GM12878 (cell line): ENCODE measurements at places on chromosomes 5 and 9. TPM values are rescaled to one million over a fixed set of nuclear protein-coding genes. Genes with fewer than 3 reads are reported as not detected.

TEK gene
- total RNA-seq: 0.08 TPM in 1 of 2 replicates, not detected in the other

- no peak for DNase-seq
These were observed at the start of gene NXNL2 for GRCh38 chr9:88534456-88535225. Gene NXNL2, plus strand, starts transcription at chr9:88535178. Its CDS starts 257 bp downstream, at chr9:88535435.

DNA sequence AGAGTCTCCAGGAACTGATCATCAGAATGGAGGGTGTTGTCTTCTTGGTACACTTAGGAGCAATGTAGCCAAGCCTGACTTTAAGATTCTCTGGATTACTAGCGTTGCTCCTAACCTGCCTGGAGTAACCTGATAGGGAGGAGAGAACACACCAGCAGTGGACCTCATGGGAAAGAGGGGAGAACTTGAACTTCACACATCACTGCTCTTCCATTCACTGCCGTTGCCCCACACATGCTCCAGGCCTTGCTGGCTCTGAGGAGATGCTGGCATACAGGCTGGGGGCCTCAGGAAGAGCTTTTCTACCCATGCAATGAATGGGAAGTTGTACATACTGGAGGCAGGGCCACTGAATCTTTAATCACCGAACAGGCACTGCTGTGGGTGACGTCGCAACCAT is 60.3 kb upstream of the ADAMTS16 start:
- no peak for DNase-seq

DNA sequence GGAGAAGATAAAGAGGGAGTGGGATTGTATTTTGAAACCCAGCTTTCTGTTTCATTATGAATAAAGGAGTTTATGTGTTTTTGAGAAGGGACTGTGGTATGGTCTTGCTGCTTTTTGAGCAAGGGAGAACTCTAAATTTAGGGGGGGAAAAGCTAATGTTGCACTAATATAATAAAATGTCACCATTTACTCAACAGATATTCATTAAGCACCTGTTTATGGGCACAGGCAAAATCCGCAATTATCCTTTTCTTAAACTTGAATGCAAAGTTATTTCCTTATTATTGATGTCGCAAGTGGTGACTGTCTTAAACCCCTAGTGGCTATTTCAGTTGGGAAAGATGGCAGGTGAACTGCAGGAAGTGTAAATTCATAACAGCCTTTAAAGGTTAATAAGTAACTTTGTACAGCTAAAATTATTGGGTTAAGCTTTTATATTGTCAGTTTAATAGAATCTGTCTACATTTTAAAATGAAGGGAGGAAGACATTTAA is 1.5 kb downstream of the CDC42SE2 start:
- DNase-seq: no peak

DNA sequence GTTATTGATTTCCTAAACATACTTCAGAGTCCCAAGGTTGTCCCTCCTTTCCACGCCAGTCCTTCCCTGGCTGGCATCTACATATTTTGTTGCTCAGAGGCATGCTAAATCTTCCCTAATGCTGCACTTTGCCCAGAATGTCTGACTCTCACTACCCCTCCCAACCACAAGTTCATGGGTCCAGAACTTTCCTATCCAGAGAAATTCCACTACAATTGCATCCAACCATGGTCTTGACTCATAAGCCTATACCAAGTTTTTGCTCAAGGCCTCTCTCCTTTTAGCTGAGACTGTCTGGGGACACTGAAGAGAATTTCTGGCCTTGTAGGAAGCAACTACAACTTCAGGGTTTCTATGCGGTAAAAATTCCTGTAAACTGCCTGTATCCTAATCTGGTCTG is 206.3 kb downstream of the BNC2 start:
- DNase-seq: no peak

DNA sequence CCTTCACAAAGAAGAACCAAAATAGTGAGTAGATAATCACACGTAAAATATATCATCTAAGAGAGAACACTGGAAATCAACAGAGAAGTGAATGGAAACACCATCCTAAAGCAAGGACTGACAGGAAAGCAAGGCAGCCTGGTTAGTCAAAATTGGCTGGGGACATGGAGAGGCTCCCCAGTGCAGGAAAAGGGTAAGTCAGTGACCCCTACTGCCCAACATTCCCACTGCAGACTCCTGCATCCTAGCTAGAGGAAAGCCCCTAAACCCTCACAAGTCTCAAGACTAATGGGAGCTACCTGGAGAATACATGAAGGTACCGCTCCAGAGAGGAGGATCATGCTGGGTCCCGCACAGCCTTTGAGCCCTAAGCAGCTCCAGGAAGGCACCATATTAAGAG is 60.1 kb downstream of the ZDHHC21 start:
- DNase-seq: no peak

DNA sequence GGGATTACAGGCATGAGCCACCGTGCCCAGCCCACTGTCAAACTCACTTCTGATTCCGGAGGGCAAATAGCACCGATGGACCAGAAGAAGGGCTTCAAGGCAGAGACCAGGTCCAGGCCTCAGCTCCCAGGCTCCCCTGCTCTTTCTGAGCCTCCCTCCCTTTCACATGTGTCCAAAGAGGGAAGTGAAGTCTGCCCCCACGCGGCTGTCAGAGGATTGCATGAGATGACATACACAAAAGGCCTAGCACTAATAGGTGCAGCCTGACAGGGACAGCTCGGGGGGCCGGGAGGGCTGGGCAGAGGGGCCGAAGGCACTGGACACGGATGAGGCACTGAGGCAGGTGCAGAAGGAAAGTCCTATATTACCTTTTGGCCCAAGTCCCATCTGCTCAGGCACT is 16.1 kb downstream of the FBP1 start:
- DNase-seq: no peak

HMGCS1 gene
- total RNA-seq: 131 and 142 TPM in 2 replicates

DNA sequence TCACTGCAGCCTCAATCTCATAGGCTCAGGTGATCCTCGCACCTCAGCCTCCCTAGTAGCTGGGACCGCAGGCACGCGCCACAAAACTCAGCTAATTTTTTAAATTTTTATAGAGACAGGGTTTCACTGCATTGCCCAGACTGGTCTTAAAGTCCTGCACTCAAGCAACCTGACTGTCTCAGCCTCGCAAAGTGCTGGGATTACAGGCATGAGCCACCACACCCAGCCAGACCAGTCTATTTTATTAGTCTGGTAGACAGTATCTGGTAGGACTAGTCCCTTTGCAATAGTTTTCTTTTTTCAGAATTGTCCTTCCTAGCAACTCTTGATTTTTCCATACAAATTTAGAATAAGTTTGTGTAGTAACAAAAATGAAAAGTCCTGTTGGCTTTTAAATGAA is 14.1 kb upstream of the GPR150 start:
- DNase-seq: no peak

PCDHGA11 gene
- 3.4 TPM in 2 replicates for total RNA-seq

DNA sequence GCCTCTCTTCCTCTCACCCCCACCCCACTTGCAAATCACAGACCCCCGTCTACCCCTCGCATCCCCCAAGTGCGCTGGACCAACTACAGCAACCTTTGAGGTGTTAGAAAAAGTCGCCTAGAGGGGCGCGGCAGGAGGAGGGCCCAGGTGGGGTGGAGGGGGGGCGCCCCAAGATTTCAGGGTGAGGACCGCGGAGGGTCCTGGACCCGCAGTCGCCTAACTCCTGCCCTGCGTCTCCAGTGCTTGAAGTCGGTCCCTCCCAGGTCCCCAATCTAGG is 379 bp upstream of the EGFLAM start:
- DNase-seq: no peak

DNA sequence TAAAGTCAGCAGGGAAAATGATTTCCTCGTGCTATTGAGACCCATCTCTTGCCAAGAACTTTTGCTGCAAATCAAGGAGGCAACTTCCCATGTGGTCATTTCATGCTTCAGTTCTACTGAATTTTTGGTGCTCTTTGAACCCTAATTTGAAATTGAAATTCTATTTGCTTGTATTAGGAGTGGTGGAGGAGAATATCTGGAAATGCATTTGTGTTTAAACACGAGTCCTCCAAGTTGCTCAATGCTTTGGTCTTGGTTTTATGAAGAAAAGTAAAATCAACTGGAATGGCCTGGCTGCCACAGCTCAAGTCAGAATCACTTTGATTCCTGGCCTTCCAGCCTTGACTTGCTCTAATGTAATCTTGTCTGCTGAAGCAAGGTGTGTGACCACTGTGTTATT is 613.2 kb downstream of the TLE1 start:
- DNase-seq: no peak

DNA sequence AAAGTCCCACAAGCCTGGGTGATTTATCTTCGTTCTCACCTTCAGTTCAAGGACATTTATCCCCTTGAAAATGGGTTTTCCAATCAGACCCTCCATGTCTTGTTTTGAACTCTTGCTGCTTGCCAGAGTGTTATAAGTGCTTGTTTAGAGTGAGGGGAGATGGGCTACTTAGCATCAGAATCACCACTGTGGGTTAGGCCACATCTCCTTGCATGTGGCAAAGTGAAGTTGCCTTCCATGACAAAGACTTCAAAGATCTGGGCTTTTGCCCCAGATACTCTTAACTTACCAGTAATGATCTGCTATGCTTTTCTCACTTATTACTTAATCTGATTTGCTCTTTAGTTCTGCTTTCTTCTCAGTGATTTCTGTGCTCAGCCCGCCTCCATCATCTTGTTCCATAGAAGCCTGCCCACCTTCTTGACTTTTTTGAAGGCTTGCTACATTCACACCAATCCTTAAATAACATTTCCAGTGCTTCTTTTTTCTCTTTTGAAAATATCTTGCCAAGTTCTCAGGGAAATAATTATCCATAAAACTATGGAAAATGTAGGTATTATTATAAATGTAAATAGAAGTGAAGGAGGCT is 39.0 kb downstream of the GPR21 start:
- DNase-seq: no peak

GRCh38 chr9:935348-935965 is 41.0 kb upstream of the DMRT3 start:
- no peak for DNase-seq

GRCh38 chr9:27529316-27530278 is at the start of gene MOB3B:
Gene MOB3B, minus strand, starts transcription at chr9:27529814. Its CDS starts 74,264 bp downstream, at chr9:27455550.
- DNase-seq: no peak

CD72 gene
- 8.9 and 9.0 TPM in 2 replicates for total RNA-seq

DNA sequence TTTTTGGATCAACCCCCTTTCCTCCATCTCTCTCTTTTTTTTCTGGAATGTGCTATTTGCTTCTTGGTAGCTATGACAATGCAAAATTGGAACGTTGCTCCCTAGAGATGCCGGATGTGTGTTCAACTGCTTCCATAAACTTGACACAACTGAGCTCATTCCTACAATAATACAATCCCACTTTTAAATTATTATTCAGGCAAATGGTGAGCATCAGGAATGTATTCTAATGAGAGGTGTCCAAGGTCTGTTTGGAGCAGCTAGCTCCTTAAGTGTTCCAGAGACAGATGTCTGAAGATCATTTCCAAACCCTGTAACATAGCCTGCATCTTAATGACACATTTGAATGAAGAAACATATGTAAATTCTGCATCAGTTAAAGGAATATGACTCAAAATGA is 518.4 kb downstream of the TAF11L14 start:
- DNase-seq: no peak

DNA sequence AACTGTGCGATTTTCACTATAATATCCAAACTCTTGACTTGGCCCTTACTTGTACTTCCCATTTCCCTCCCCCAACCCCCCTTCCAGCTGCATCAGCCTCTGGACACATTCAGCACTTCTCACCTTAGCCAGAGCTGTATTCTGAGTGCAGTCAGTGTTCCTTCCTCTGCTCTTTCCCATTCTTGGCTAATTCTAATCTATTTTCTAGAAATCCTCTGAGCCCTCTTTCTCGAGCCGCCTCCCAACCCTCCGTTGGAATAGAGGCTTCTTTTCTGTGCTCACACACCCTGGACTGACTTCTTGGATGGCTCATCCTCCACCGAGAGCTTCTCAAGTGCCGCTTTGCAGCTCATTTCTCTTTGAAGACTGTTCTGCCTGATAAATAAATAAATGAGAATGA is 188.8 kb downstream of the NTRK2 start:
- no peak for DNase-seq

- no peak for DNase-seq
These were observed 275.7 kb downstream of the CSNK1G3 start for GRCh38 chr5:123787635-123788034.

GRCh38 chr5:36904677-36905076 is 28.1 kb downstream of the NIPBL start:
- DNase-seq: no peak

DNA sequence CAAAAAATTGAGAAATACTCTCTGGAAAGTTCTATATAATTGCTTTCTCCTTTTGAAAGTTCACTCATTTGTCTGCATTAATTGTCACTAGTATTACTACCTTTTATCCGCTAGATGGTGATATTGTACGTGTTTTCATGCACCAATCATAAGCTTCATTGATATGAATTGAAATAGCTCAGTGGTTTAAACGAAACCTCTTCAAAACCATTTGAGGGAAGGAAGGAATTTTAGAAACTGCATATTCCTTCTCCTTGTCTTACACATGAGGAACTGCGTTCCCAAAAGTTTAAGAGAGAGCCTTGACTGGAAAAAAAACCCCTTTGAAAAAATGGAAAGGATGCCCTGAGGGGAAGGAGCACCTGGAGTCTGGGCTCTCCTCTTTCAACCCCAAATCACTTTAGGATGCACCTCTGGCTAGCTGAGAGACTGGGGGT is 98.6 kb downstream of the YTHDC2 start:
- no peak for DNase-seq

SCGB3A2 gene
- not detected in 2 replicates for total RNA-seq
